NCI-H460 (cell line): ENCODE measurements at places on chromosomes 1 and 21. TPM values are rescaled to one million over a fixed set of nuclear protein-coding genes. Genes with fewer than 3 reads are reported as not detected.

The UBE4B gene
- total RNA-seq = 18.8 and 23.6 TPM in 2 replicates

The ARHGEF16 gene
- total RNA-seq = 5.5 and 6.7 TPM in 2 replicates

GRCh38 chr1:213989002-213989855, 1.5 kb downstream of the PROX1 start:
- no peak for DNase-seq

DNA sequence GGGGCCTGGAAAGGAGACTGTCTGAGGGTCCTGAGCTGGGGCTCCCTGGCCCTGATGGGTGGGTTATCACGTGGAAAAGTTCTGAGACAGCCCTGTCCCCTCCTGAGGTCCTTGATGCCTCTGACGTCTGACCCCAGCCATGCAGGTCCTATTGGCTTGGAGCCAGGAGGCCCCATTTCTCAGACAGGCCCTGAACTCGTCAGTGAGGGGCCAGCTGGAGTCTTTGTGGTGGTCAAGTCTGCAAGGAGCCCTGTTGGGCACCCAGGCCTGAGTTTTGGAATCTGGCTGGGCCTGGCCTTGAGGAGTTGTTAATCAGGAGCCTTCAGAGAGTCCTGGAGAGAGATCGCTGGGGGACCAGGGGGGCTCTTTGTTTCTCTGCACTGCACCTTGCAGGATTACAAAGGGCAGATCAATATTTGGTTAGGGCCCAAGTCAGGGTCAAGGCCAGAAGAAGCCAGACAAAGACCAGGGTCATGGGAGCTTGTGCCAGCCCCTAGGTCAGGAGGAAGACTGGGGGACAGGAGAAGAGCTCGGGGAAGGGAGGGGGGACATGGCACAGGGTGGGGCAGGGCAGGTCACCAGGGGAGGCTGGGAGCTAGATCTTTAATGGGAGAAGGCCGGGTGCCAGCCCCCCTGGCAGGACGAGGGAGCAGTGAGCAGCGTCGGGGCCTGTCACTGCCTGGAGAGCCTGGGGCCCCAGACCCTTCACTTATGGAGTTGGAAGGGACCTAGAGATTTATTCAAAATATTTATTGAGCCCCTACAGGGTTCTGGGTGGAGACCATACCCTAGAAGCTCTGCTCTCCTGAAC, 83.2 kb downstream of the PTPRU start:
- DNase-seq = no peak

DNA sequence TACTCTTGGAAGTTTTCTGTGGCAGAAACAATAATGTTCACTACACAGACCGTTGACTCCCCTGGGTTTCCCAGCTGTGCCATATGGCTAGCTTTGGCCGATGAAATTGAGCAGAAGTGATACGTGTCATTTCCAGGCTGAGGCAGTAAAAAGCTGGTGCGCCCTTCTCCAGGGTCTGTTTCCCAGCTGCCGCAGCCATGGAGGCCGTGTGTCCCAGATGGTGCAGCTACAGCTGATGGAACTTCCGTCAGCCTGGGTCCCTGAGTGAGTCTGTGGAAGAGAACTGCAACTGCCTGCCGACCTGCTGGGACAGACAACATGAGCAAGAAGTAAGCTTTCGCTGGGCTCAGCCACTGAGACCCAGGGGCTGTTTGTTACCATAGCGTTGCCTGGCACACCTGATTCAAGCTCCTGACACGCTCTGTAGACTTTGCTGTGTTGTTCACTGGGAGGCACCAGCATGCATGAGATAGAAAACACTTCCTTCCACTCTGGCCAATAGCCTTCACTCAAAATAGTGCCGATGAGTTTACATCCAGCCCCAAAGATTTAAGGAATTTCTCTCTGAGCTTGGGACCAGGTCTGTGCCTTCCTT, 116.3 kb upstream of the SLC25A33 start:
- DNase-seq = no peak

DNA sequence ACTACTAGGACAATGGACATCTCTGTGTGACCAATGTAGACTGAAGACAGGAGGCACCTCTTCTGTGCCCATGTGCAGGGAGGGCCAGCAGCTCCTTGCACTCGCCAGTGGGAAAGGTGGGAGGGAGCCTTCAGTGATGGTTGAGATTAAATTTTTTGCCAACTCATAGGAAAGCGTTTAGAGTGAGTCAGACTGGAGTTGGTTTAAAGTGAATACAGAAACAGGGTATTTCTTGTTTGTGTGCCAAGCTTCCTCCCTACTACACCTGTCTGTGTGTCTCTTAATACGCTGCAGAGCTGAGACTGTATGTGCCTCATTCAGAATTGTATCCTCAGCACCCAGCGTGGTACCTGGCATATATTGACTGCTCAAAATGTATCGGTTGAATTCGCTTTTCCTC, 13.5 kb upstream of the COL16A1 start:
- DNase-seq = no peak

DNA sequence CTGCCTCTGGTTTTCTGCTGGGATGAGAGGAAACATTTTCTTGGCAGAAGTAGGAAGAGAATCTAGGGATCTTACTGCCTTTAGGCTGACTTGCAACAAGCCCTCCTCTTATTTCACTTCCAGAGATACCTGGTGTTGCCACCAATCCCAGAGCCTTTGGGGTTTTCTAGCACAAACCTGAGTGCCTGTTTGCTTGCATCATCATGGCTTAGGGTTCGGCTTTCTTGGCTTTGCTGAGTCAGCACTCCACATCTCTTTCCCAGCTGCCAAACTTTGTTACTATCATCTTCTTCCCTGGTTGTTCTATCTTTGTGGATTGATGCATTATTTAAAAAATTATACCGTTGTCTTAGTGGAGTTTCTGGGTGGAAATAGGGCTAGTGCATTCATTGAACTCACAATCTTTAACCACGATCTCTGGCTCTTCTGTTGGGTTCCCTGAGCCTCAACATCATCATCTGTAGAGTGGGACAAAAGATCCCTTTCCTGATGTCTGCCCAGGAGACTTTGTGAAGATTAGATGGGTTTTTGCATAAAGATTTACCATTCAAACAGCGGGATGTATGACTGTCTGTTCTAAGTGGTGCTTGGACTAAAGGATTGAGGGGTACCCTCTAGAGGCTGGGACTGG, 76.6 kb upstream of the SELENON start:
- DNase-seq = no peak

GRCh38 chr1:36908096-36908495, 126.2 kb downstream of the GRIK3 start:
- no peak for DNase-seq
